ENCODE measurements at places on chromosomes 4 and X.

- no peak for DNase-seq
Measured at GRCh38 chr4:38023347-38024205, 63.4 kb downstream of the PTTG2 start.

- no peak for DNase-seq
Measured at GRCh38 chr4:153759407-153760316, at the start of gene RNF175. Gene RNF175 (minus strand): TSS chr4:153760024. CDS start chr4:153759862, 162 bp downstream.

DNA sequence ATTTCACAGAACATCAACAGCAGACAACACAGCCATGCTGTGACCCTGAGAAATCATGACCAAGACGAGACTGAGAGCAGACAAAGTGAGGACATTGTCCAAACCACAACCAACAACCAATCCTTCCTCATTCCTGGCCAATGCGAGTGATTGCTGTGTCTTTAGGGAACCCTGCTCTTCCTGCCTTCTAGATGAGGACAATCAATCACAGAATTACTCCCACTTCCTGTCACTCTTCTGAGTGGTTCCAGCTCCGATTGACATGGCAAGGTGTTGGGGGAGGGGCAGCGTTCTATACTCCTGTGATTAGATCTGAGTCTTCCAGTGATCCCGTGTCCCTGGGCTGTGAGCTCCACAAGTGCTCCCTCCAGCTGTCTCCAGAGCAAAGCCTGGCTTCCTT lies 227.8 kb downstream of the STIM2 start:
- no peak for DNase-seq

DNA sequence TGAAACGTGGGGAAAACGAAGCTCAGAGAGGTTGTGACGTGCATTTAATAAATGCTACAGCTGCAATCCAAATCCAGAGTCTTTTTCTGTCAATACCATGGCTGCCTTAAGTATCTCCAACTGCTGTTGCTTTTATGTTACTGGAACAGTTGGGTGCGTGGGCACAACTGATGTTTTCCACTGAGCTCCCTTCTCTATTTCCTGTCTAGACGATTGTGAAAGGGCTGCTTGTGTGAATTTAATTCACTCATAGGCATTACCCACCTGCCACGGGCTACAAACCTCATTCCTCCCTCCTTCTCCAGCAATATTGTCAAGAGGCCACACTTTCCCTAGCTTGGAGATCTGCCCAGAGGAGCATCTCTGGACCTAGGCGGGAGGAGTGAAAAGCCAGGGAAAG lies 526.0 kb downstream of the MID1IP1 start:
- no peak for DNase-seq

DNA sequence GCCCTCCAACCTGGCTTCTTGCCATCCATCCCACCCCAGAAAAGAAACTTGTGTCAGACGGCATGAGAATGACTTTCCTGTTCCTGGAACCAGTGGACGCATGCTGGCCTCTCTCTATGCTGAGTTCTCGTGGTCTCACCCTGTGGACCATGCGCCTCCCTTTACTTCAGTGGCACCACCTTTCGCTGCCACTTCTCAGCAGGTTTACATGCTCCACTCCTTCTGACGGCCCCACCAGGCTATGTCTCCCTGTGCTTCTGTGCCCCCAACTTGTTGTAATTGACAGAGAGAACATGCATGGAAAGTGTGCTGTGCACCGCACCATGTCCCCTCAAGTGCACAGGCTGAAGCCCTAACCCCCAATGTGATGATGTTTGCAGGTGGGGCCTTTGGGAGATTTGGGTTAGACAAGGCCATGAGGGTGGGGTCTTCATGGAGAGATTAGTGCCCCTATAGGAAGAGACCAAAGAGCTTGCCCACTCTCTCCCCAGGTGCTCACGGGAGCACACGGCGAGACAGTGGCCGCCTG lies 3.1 kb upstream of the PPP2R2C start:
- peak; percentile 40 for DNase-seq

- no peak for DNase-seq
Measured at GRCh38 chrX:145687146-145687545, 130.5 kb upstream of the SLITRK2 start.

GRCh38 chrX:152960115-152960514 lies 33.8 kb downstream of the PNMA5 start:
- DNase-seq = no peak

DNA sequence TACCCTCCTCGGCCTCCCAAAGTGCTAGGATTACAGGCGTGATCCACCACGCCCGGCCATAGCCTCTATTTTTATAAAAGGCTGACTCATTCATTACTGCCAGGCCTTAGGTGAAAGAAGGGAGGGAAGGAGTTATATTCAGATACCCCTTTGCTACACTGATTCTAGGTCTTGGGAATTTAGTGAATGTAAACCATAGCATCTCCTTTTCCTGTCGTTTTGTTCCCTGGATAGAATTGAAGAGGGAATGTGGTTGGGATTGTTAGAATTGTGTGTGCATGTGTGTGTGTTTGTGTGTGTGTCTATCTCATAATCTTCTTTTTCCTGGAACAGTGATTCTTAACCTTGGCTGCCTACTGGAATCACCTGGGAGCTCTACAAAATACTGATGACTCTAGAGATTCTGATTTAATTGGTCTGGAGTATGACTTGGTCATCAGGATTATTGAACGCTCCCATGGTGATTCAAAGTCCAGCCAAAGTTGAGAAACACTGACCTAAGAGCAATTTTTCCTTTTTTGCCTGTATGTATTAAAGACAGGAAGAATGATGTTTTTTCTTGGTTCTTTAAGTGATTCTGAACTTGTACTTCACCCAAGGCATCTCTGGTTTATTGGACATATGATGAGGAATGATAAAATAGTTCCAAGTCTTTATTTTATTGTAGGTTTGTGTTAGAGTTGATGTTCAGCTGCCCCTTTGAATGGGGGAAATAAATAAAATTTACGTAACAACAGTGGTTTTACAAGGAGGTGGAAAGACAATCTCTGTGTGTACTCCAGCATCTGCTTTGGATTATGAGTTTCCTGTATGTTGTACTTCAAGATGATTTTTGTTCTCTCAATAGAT lies 37.0 kb downstream of the NAP1L5 start:
- no peak for DNase-seq

DNA sequence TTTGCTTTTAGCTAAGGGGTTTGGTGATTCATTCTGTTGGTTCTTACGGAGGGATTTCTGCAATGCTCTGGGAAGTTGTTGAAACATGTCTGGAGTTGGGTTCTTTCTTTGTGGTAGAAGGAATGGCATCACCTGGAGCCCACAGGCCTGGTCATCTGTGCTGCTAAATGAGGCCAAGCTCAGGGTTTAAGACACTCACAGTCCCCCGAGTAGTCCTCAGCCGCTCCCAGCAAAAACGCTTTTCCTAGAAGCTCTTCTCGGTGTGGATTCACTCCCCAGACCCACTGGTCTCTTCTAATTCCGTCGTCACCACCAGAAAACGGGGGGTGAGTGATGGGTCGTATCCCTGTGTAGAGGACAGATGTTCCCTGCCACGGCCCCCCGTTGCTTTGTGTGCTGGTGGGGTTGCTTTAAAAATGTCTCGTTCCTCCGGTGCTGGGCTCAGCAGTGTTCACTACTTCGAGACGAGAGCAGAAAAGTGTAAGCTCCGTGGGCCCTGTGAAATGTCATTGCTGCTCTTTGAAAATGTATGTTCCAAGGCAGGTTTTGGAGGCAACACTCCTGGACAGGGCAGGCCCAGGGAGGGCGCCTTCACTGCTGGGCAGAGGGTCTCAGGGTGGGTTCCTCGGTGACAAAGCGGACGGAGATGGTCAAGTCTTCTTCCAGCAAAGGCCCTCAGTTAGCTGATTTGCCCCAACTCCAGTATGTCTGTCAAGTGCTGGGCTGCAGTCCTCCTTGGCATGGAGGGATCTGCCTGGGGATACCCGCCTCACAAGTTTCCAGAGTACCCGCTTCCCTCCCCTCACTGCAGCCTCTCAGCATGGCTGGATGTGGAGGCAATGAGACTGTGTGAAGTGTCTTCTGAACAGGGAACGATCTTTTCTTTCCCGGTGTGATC lies 37.3 kb downstream of the PSAPL1 start:
- DNase-seq = no peak

GRCh38 chr4:39713691-39714090 lies 15.8 kb downstream of the UBE2K start:
- no peak for DNase-seq

- no peak for DNase-seq
Measured at GRCh38 chr4:4735136-4735750, 124.2 kb upstream of the MSX1 start.

DNA sequence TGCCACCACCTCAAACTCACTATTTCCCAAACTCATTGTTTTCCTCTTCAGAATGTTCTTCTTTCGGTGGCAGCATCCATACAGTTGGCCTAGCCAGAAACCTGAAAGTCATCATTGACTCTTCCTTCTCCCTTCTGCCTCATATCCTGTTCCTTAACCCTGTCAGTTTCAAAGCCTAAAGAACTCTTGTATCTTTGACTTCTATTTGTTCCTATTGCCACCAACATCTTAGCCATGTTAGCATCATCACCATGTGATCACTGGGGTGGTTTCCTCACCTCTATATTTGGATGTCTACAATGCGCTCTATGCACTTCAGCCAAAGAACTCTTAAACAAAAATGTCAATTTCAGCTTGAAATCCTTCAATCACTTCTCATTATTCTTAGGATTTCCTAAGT lies 29.0 kb downstream of the DDX60L start:
- no peak for DNase-seq

DNA sequence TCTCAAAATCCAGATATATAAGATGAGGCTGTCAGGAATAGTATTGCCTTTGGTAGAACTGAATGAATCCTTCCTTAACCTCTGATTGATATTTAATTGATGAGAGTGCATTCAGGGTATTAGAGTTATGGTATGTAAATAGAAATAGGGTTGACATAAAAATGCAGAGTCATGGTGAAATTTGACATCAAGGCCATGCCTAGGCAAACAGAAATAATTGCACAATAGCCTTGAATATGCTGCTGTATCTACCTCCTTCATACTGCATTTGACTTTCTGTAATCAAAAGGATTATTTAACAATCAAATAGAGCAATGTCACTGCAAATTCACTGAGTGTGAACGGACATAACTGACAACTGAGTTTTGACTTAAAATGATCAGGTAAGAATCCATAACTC lies 1316.3 kb downstream of the STIM2 start:
- DNase-seq = no peak

DNA sequence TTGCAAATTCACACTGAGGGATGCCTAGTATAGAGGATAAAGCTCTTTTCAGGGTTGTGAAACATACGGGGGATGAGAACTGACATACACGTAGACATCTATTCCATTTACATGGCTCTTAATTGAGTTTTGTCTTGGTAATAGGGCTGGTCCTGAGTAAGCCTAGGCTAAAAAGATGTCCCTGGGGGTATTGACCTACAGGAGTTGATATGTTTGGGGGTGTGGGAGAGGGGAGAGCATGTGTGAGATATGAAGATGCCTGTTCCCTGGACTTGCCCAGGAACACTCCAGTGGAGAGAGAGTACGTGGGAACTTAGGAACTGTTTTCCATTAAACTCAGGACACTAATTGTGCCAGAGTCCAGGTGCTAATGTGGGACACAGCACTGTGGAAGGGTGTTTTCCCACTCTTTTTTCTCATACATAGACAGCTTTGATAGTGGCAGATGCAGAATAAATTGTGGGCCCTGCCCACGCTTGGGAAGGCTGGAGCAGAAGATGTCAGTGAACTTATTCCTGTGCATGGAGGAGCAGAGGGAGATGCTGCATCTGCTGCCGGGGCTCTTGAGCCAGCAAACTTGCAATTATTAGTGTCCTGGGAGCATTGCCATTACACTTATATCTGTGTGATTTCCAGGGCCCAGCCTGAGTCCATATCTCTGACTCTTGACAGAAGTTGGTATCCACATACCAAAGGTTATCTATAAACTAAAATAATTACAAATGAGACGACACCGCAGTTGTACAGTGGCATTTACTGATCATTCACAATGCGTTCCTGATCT lies 20.7 kb downstream of the SYNPO2 start:
- no peak for DNase-seq

DNA sequence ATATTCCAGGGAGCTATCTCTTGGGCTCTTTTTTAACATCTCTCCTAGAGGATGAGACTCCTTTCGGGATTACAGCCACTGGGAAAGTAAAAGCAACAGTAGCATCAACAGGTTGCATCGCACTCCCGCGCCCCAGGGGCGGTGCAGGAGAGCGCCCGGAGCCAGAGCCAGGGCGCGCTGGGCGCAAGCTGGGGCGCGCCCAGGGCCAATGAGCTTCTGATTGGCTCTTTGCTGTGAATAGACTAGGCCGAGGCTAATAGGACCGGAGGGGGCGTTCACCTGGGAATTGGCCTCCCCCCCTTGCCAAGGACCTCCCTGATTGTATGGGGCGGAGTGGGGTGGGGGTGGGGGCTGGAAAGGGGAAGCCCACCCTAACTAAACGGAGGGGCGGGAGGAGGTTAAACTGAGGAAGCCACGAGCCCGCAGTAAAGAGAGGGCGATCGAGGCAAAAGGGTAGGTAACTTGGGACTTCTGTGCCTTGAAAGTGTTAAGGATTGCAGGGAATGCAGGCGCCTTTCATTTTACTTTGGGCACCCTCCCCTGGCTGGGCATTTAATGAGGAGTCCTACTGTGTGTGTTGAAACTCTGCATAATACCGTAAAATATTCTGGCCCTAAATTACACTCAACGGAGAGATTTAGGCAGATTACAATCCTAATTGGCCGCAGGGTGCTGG lies 1.1 kb upstream of the ATOH1 start:
- no peak for DNase-seq

DNA sequence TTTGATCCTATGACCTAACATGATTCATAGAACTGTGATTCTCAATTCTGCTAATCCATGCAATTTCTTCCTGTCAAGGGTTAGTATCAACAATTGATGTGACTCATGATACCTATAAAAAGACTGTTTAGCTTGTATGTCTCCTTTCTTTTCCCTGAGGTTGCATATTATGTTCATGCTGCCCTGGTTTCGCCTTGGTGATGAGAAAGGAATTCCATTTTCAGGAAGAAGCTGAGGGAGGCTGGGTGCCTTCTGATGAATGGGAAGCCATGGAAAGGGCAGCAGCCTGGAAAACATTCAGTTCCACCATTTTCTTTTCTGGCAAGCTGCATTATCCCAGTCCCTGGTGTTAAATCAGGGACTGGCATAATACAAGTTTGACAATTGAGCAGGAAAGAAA lies 976.5 kb downstream of the RPA4 start:
- no peak for DNase-seq

DNA sequence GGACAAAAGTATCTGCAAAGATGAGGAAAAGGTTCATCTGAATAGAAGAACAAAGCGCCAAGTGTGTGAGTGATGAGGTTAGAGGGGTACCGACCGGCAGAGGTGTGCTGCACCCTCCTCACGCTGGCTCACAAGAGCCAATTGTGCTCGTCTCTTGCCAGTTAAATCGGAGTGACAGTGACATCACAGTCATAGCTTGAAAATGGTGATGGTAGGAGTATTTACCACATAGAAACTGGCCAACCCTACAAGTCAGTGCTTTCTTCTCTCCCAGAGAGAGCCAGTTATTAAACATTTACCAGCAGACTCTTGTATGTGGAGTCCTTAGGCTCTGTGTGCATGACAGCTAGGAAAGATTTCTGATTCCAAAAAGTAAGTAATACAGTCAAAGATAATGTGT lies 32.4 kb downstream of the CLDN22 start:
- no peak for DNase-seq

- DNase-seq = no peak
Measured at GRCh38 chrX:38273453-38273852, 52.8 kb upstream of the SRPX start.

All from coronary artery (tissue), 2 donors.